ENCODE measurements at places on chromosomes 1 and 21.

- DNase-seq, result no peak
- no peak overlapping the region for H3K27ac ChIP-seq
- no peaks in the 10 kb centered on the region for H3K36me3 ChIP-seq
- peaks cover 11% of the 10 kb centered on the region for H3K27me3 ChIP-seq
These were observed 1.6 kb downstream of the PIGR start for GRCh38 chr1:206944703-206945102.

GRCh38 chr21:40018871-40019475 lies 151.7 kb downstream of the PCP4 start:
- H3K4me3 ChIP-seq, result no peak overlapping the region
- no peaks in the 10 kb centered on the region for H3K27me3 ChIP-seq
- no peak overlapping the region for H3K27ac ChIP-seq
- no peaks in the 10 kb centered on the region for H3K36me3 ChIP-seq
- DNase-seq, result no peak

GRCh38 chr1:114833421-114833820 lies 21.2 kb upstream of the SYCP1 start:
- no peak for DNase-seq
- no peaks in the 10 kb centered on the region for H3K36me3 ChIP-seq
- H3K4me1 ChIP-seq, result no peaks in the 10 kb centered on the region
- no peak overlapping the region for H3K27ac ChIP-seq
- peaks cover 8% of the 10 kb centered on the region for H3K27me3 ChIP-seq

- H3K36me3 ChIP-seq, result peaks cover 72% of the 10 kb centered on the region
- no peaks in the 10 kb centered on the region for H3K27me3 ChIP-seq
- no peak overlapping the region for H3K27ac ChIP-seq
- peaks cover 38% of the 10 kb centered on the region for H3K4me1 ChIP-seq
- no peak overlapping the region for H3K4me3 ChIP-seq
These were observed 8.2 kb downstream of the SON start for GRCh38 chr21:33550772-33551660.

- no peak for DNase-seq
- no peaks in the 10 kb centered on the region for H3K4me1 ChIP-seq
- H3K36me3 ChIP-seq, result no peaks in the 10 kb centered on the region
These were observed 63.5 kb downstream of the ATP1A1 start for GRCh38 chr1:116436611-116436970.

- H3K27ac ChIP-seq, result no peak overlapping the region
- H3K4me3 ChIP-seq, result no peak overlapping the region
- H3K27me3 ChIP-seq, result no peaks in the 10 kb centered on the region
- DNase-seq, result no peak
These were observed 20.5 kb downstream of the PLEKHM2 start for GRCh38 chr1:15704526-15705183.

- peaks cover 3% of the 10 kb centered on the region for H3K27me3 ChIP-seq
- H3K4me1 ChIP-seq, result no peaks in the 10 kb centered on the region
- no peak for DNase-seq
- H3K36me3 ChIP-seq, result no peaks in the 10 kb centered on the region
- no peak overlapping the region for H3K4me3 ChIP-seq
These were observed 183.0 kb downstream of the BARHL2 start for GRCh38 chr1:90534116-90534515.

- no peaks in the 10 kb centered on the region for H3K27me3 ChIP-seq
- no peaks in the 10 kb centered on the region for H3K4me1 ChIP-seq
- no peak overlapping the region for H3K4me3 ChIP-seq
- H3K27ac ChIP-seq, result no peak overlapping the region
These were observed 13.2 kb downstream of the PODN start for GRCh38 chr1:53075206-53075605.

- no peak overlapping the region for H3K27ac ChIP-seq
- H3K36me3 ChIP-seq, result no peaks in the 10 kb centered on the region
- H3K27me3 ChIP-seq, result peaks cover 1% of the 10 kb centered on the region
- no peak overlapping the region for H3K4me3 ChIP-seq
- DNase-seq, result no peak
These were observed 185.4 kb downstream of the LMO4 start for GRCh38 chr1:87513966-87514660.

All from activated CD4-positive, alpha-beta T cell treated with anti-CD3 and anti-CD28 coated beads, Interleukin-2, amount 10 ng/mL, durations not matched to agents 7 days and 5 days (primary cell).